DMS 273 treated with DMSO at 0.1 percent for 48 hours (cell line): ENCODE measurements at places on chromosomes 1 and 21.

GRCh38 chr21:38983560-38983959, 177.8 kb downstream of the ETS2 start:
- no peak for DNase-seq

DNA sequence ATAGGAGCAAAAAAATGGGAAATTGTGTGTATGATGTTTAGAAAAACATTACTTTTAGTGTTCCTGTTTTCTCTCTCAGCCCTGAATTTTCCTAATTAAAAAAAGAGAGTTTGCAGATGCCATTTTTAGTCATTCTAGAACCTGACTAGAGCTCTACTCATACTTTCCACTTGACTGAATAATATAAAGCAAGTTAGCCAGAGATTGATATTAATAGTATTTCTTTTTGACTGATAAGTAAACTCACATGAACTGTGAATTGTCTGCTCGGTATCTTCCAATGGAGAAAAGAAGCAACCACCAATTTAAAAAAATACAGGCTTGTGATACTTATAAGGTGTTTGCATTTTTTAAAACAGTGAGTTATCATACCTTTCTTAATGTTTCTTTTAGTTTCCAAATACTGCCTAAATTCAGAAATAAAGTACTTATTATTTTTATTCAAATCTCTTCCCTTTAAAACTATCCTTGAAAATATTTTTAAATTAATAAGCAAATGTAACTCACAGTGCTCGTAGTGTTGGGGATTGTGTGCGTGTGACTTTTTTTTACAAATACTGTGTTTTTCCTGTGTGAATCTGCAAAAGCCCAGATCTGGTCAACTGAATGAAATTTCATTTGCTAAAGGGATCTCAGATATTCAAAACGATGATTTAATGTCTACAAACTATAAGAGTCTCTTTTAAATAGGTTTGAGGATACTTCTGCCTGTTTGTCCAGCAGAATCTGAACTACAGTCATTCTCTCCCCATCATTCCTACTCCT, 9.8 kb downstream of the RAP1A start:
- DNase-seq: no peak

DNA sequence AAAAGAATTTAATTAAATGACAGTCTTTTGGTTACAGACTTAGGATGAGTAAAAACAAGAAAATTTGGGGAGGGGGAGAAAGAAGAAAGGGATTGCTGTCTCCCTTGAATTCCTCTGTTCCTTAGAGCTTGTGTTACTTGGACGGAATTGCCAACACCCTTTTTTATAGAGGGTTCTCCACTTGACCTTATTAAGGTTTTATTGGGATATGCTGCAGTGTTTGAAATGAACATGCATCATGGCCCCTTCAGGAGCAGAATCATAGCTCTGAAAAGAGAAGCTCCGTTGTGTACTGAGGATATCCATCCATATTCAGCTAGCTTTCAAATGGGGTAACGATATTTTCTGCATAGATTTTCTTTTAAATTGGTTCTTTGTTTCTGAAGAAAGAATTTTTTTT, 48.2 kb upstream of the DNASE2B start:
- no peak for DNase-seq

GRCh38 chr1:82644186-82644915, 843.6 kb downstream of the ADGRL2 start:
- DNase-seq: no peak

DNA sequence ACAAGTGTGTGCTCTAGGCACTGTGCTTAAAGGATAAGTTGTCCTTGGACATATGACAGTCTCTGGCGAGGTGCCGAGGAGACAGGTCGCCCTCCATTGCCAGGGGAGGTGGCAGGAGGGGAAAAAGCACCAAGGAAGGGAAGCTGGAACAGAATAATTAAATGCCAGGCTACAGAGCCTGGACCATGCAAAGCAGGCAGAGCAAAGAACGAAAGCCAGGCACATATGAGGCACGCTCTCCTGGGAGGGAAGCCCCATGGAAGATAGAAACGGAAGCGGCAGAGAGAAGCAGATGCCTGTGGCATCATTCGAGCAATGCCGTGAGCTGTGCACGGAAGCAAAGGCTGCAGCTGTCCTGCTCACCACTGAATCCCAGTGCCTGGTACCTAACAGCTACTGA, 91.2 kb downstream of the JAK1 start:
- DNase-seq: no peak

DNA sequence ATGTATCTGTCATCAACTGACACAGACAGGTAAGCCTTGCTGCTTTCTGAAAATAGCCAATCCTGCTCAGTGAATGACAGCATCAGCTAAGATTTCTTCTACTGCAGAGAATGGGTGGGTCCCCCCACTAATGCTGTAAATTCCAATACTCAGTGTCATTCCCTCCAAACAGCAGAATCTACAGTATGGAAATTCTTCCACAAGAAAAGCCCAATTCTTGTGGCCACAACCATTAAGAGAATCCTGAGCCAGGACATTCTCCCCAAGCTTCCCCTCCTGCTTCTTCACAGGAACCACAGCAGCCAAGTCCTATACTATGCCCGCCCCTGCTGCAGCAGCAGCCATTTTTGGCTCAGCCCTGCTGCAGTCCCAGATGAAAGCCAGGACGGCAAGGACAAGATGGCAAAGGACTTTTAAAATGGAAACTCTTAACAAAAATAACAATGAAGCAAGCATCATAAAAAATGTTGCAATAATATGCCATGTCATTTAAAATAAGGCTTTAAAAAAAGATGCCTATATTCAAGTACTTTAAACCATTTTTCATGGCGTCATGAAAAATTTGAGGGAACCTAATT, 26.8 kb downstream of the EIF4G3 start:
- no peak for DNase-seq

DNA sequence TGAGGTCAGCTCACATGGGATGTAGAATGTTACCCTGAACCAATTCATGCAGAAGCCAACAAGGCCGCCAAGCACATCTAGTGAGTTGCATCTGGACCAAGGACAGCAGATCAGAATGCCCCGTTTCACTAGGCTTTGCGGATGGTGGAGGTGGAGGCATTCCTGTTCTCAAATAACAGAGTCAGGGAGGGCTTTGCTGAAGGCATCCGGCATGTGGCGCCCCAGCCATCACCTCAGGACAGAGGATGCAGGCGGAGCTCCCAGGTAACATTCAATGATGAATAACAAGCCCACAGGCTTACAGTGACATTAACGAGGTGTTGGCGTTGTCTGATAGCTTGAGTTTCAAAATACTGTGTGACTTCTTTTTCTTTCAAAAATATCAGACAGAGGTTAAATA, 476.2 kb downstream of the CAMTA1 start:
- DNase-seq: no peak

GRCh38 chr1:87333692-87334347, 5.1 kb downstream of the LMO4 start:
- DNase-seq: no peak

DNA sequence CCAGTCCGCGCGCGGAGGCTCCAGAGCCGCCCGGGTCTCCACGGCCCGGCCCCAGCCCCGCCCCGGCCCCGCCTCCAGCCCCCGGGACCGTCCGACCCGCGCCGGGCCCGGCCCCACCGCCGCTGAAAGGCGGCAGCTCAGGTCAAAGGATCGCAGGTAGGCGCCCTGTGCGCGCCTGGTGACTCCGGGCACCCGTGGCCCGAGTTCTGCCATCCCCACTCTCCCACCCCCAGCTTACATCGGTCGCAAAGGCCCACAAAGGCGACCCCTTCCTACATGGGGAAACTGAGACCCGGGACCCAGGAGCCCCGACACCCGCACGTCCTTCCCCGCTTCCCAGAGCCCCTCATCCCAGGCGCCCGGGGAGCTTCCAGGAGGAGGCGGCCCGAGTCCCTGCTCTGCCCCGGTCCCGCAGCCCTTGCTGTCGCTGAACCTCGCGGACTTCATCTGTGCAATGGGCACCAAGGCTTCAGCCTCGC, at the start of gene TMEM200B:
TSS of gene TMEM200B (minus strand) at position 17 of the 479 bp plus-strand sequence. CDS start 2,075 bp downstream, outside the sequence.
- DNase-seq: no peak

- no peak for DNase-seq
These were observed 8.7 kb downstream of the PARK7 start for GRCh38 chr1:7970246-7970645.

- DNase-seq: no peak
These were observed 16.2 kb upstream of the TP53BP2 start for GRCh38 chr1:223861904-223862303.

GRCh38 chr1:38781872-38782617, 77.5 kb downstream of the RRAGC start:
- no peak for DNase-seq

GRCh38 chr1:161266202-161266601, 7.7 kb downstream of the PCP4L1 start:
- DNase-seq: no peak

GRCh38 chr1:97919585-97920261, 1.1 kb downstream of the DPYD start:
- no peak for DNase-seq

DNA sequence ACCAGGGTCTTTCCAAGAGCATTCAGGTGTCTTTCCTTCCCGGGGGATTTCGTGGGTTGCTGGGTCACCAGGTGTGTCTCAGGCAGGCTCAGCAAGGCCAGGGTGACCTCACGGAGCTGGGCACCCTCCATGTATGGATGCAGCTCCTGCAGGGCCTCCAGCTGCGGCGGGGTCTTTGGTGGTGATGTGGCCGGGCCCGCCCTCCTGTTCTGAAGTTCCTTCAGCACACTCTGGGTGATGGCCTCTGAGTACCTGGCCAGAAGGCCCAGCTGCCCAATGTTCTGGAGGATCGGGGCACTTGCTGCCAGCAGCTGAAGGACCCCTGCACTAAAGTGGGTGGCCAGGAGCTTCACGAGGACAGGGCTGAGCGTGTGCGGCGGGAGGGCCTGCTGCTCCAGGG, 45.5 kb downstream of the URB1 start:
- no peak for DNase-seq

DNA sequence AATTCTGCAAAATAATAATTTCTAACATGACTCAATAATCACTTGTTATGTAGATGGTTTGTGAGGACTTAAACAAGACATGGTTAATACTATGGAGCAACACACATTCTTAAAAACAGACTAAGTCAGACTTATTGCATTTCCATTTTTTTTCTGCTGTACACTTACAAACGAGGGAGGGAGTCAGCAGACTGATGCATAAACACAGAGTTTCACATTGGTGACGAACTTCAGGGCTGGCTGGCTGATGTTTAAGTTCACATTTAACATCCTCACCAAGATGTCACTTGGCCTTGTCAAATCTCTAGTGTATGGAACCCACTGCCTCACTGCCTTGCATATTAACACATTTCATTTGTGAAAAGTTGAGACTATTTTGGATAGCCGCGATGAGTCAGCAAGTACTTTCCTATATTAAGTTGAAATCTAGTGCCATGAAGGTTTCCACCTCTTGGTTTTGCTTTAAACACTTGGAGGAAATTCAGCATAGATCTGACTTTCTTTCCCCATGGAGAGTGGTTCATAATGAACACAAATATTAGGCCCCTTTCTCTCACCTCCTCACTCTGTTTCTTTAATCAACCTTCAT, 337.5 kb upstream of the RUNX1 start:
- no peak for DNase-seq
